CD4-positive, alpha-beta memory T cell (primary cell): ENCODE measurements at places on chromosomes 4 and X. TPM values are rescaled to one million over a fixed set of nuclear protein-coding genes. Genes with fewer than 3 reads are reported as not detected.

IL2 gene
- 0.67 TPM for total RNA-seq

DNA sequence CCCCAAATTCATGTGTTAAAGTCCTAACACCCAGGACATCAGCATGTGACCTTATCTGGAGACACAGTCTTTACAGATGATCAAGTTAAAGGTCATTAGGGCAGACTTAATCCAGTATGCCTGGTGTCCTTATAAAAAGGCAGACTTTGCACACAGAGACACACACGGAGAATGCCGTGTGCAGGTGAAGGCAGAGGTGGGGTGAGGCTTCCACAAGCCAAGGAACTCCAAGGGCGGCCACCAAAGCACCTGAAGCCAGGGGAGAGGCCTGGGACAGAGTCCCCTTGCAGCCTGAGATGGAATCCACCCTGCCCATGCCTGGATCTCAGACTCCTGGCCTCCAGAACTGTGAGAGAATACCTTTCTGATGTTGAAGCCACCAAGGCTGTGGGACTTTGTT is 26.1 kb upstream of the SORCS2 start:
- DNase-seq: no peak

DNA sequence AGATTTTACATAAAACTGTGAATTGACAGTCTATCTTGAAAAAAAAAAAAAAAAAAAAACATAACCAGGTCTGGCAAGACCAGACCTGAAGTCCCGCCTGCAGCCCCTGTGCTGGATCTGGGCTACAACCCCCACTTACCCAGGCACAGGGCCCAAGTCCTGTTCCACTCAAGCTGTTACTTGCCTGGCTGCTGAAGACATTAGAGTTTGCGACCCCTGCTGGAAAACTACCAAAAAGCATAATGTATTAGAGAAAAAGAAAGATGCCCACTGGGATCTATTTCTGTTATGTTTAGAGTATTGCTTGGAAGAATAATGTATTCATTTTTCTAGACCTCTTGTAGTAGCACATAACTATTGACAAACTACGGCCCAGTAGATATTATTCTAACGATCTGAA is 4.7 kb downstream of the HS3ST1 start:
- no peak for DNase-seq

GRCh38 chr4:153099391-153100140 is 104.7 kb upstream of the TRIM2 start:
- no peak for DNase-seq

- DNase-seq: no peak
Observed at GRCh38 chrX:86946569-86946968, 571.0 kb upstream of the KLHL4 start.
